Activated CD4-positive, alpha-beta memory T cell treated with anti-CD3 and anti-CD28 coated beads for 36 hours (primary cell): ENCODE measurements at places on chromosomes 1 and 21. TPM values are rescaled to one million over a fixed set of nuclear protein-coding genes. Genes with fewer than 3 reads are reported as not detected.
A peak's percentile ranks its signal among the peaks of the same experiment; 100 is the strongest.

DNA sequence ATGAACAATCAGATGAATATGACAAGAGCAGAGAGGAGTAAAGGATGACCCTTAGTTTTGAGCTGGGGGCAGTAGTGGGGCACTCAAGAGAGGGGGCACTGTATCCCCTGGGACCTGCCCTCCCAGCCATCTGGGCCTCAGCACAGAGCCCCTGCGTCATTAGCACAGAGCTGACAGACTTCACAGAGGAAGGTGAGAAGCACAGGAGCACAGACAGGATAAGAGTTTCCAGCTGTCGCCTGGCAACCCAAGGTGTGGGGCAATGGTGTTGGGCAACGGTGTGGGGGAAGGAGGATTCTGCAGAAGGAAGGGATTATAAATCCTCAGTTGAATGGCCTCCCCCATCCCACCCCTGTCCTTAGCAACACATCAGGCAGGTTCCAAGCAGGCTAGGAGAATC, 30.2 kb downstream of the RAB3B start:
- H3K36me3 ChIP-seq, result no peaks in the 10 kb centered on the region
- no peak overlapping the region for H3K4me3 ChIP-seq
- no peak overlapping the region for H3K27ac ChIP-seq
- no peaks in the 10 kb centered on the region for H3K4me1 ChIP-seq

- H3K36me3 ChIP-seq, result no peaks in the 10 kb centered on the region
- no peak overlapping the region for H3K4me3 ChIP-seq
- peak overlapping the region; percentile 34 for H3K27ac ChIP-seq
- no peaks in the 10 kb centered on the region for H3K27me3 ChIP-seq
- H3K4me1 ChIP-seq, result peaks cover 43% of the 10 kb centered on the region
These were observed 9.7 kb upstream of the UMODL1 start for GRCh38 chr21:42061195-42061985.

- peaks cover 37% of the 10 kb centered on the region for H3K4me1 ChIP-seq
- DNase-seq, result no peak
- no peaks in the 10 kb centered on the region for H3K27me3 ChIP-seq
- no peak overlapping the region for H3K4me3 ChIP-seq
- H3K36me3 ChIP-seq, result peaks cover 4% of the 10 kb centered on the region
These were observed 337.4 kb downstream of the SRGAP2C start for GRCh38 chr1:121522061-121522759.

- no peak overlapping the region for H3K4me3 ChIP-seq
- no peak for DNase-seq
- H3K36me3 ChIP-seq, result no peaks in the 10 kb centered on the region
- H3K27me3 ChIP-seq, result peaks cover 8% of the 10 kb centered on the region
These were observed 4.8 kb upstream of the HES5 start for GRCh38 chr1:2534687-2535441.

The DAB1 gene
- 0.46 TPM for total RNA-seq

DNA sequence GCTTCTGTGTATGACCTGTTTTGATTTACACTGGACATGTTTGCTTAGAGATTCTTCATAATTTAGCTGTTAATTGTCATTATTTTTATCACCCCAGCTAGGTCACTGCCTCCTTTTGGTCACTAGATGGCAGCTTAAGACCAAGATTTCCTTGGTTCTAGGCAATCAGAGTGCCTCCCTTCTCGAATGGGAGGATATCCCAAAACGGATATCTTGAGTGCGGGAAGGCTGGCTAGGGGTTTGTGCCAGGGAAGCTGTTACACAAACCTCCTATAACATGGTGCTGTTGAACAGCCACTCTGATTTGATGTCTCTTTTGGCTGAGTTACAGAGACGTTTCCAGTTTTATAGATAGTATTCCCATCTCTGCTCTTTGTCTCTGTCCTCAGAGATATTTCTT, 283.5 kb downstream of the S1PR1 start:
- no peak overlapping the region for H3K27ac ChIP-seq
- peak; percentile 13 for DNase-seq
- H3K27me3 ChIP-seq, result peaks cover 3% of the 10 kb centered on the region
- H3K4me1 ChIP-seq, result peaks cover 5% of the 10 kb centered on the region
- no peak overlapping the region for H3K4me3 ChIP-seq
- H3K36me3 ChIP-seq, result no peaks in the 10 kb centered on the region

DNA sequence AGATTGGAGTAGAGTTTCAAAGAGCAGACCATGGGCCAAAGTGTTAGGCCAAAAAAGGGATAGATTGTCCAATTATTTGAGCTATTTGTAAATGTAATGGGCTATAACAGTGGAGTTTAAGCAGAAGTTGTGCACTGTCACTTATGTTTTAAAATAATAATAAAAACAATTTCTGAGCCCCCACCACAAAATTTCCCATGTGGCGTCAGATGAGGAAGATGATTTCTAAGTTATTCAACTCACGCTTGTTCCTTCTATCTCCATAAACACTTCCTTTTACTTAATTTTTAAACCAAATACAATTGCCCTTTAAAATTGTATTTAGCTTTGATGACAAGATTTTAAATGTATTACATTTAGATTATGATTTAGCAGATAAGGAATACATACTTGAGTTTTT, 330.0 kb downstream of the PTPRC start:
- no peaks in the 10 kb centered on the region for H3K27me3 ChIP-seq
- H3K4me3 ChIP-seq, result no peak overlapping the region
- peaks cover 13% of the 10 kb centered on the region for H3K4me1 ChIP-seq
- peaks cover 4% of the 10 kb centered on the region for H3K36me3 ChIP-seq
- H3K27ac ChIP-seq, result no peak overlapping the region

DNA sequence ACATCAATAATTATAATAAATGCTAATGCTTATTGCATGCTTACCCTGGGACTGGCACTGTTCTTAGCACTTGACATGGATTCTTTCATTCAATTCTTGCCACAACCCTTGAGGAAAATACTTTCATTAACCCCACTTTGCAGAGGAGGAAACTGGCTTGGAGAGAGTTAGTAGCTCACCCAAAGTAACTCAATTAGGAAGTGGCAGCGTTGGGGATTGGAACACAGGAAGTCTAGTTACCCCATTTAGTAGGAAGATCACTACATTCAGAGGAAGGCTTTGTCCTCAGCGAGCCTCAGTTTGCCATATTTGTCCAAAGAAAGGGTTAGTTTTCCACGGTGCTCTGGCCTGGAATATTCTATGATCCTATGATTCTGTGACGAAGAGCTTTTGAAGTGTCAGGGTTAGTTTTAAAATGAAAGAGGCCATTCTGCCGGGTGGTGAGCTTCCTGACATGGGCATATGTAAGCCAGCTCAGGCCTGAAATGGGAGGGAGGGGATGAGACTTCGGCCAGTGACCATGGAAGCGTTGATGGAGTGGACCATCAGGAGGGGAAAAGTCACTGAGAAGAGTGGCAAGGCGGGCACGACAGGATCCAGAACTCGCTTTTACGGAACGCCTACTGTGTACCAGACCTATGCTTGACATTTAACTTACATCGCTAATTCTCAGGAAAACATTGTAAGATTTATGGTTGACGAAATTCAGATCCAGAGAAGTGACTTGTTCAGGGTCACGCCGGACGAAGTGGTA, 28.2 kb upstream of the EPB41 start:
- no peaks in the 10 kb centered on the region for H3K27me3 ChIP-seq
- peaks cover 1% of the 10 kb centered on the region for H3K36me3 ChIP-seq
- H3K27ac ChIP-seq, result peak overlapping the region; percentile 91
- no peak for DNase-seq
- H3K4me1 ChIP-seq, result peaks cover 55% of the 10 kb centered on the region

GRCh38 chr21:34897828-34898227, 151.3 kb downstream of the RUNX1 start:
- no peaks in the 10 kb centered on the region for H3K27me3 ChIP-seq
- H3K36me3 ChIP-seq, result peaks cover 10% of the 10 kb centered on the region
- peaks cover 55% of the 10 kb centered on the region for H3K4me1 ChIP-seq
- DNase-seq, result peak; percentile 30
- H3K4me3 ChIP-seq, result no peak overlapping the region

The RAB42 gene
- not detected for total RNA-seq

The SIM2 gene
- total RNA-seq, result 1.8 TPM

DNA sequence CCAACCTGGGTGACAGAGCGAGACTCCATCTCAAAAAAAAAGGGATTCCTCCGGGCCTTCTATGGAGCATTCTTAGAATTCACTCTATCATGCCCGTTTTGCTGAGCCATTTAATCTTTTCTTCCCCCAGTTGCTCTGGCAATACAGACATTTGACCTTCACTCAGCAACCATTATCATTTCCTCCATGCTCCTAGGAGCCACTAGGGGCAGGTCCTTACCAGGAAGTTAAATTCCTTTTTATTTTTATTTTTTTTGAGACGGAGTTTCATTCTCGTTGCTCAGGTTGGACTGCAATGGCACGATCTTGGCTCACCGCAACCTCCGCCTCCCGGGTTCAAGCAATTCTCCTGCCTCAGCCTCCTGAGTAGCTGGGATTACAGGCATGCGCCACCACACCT, 9.7 kb upstream of the CGN start:
- DNase-seq, result no peak
- H3K4me1 ChIP-seq, result no peaks in the 10 kb centered on the region
- no peak overlapping the region for H3K27ac ChIP-seq
- H3K27me3 ChIP-seq, result peaks cover 3% of the 10 kb centered on the region
- H3K4me3 ChIP-seq, result no peak overlapping the region
- H3K36me3 ChIP-seq, result no peaks in the 10 kb centered on the region

DNA sequence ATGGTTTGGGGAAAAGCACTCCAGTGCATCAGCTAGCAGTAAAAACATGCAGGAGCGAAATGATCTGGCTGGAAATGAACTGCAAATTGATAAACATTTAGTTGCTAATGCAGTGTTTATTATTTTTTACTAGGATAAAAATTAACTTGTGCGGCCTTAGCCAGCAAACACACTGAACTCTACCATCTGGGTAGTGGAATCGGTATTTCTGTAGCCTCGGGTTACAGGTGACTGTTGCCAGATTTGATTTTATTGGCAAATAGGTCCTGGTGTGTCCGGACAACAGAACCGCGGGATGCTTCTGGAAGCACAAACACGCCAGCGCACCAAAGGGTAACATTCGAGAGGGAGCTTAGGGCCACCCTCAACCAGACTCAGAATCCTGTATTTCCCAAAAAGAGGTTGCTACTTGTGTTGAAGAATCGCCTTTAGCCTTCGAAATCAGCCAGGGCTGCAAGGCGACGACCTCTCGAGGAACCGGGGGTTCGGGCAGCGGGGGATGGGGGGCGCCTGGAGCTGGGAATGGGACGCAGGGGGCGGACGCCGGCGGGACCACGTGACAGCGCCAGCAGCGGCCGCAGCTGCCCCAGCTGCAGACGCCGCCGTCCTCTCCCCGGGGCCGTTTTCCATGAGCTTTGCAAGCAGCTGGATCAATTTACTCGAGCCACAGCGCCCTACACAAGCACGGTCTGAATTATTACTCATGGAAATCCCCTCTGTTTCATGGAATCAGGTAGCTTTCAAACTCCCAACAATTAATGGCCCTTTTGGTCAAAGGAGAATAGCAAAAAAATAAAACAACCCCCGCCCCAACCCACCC, 158.8 kb downstream of the TOMM20 start:
- DNase-seq, result peak; percentile 49
- H3K27me3 ChIP-seq, result no peaks in the 10 kb centered on the region
- H3K27ac ChIP-seq, result peak overlapping the region; percentile 83
- H3K4me3 ChIP-seq, result no peak overlapping the region
- peaks cover 61% of the 10 kb centered on the region for H3K4me1 ChIP-seq

- no peak for DNase-seq
- no peak overlapping the region for H3K4me3 ChIP-seq
- H3K4me1 ChIP-seq, result no peaks in the 10 kb centered on the region
- no peaks in the 10 kb centered on the region for H3K27me3 ChIP-seq
These were observed 47.8 kb upstream of the RGS5 start for GRCh38 chr1:163250382-163250974.

DNA sequence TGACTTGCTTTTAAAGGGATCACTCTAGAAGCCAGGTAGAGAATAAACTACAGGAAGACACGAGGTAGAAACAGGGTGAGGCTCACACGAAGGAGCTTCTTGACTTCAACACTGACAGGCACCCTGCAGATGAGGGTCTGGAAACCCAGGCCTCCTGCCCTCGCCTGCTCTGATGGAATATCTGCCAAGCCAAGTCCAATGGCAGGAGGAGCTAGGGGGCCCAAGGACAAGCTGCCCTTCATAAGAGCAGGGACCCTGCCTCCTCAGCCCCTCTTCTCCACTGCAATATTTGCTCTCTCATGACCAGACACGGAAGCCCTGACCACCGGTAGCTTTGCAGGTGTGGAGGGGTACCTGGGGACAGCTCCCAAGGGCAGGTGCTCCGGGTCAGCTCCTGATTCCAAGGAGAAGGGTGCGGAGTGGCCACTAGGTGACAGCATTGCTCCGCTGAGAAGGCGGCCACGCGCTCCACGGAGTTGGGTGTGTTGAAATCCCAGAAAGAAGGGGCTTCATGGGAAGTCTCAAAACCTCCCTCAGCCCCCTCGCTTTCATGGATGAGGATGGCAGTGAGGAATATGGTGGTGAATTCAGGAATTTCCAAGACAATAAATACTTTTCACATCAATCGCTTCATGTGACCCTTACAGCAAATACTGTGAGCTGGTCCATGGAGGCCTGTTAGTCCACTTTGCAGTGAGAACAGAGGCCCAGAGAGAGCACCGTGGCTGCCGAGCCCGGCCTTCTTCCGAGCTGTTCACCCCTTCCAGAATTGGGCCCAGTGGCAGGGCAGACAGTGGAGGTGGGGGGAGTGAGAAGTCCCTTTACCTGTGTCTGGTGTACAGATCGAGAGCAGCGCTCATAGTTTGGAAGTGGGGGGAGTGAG, 33.2 kb upstream of the PAX7 start:
- DNase-seq, result peak; percentile 66
- no peak overlapping the region for H3K27ac ChIP-seq
- no peaks in the 10 kb centered on the region for H3K36me3 ChIP-seq
- no peak overlapping the region for H3K4me3 ChIP-seq
- H3K4me1 ChIP-seq, result no peaks in the 10 kb centered on the region
- peaks cover 24% of the 10 kb centered on the region for H3K27me3 ChIP-seq

DNA sequence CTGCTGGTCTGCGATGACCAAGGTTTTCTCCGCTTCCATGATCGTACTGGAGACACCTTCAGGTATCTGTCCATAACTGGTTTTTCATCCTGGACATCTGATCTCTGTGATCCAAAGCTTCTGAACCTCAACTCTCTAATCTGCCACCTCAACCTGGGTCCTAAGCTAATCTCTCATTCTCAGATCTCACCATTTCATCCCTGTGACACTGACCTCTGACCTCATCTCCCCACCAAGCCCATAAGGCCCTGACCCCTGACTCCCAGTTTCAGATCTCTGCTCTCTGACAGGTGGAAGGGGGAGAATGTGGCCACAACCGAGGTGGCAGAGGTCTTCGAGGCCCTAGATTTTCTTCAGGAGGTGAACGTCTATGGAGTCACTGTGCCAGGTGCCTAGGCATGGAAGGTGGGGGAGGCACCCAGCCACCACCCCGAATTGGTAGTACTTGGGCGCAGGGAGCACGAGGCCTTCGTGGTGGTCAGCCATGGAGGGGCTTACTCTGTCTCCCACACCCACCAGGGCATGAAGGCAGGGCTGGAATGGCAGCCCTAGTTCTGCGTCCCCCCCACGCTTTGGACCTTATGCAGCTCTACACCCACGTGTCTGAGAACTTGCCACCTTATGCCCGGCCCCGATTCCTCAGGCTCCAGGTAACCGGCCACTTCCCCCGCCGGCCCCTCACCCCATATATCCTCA, 3.8 kb downstream of the SLC27A3 start:
- no peak overlapping the region for H3K27ac ChIP-seq
- peaks cover 16% of the 10 kb centered on the region for H3K4me1 ChIP-seq
- DNase-seq, result no peak
- H3K4me3 ChIP-seq, result no peak overlapping the region
- no peaks in the 10 kb centered on the region for H3K36me3 ChIP-seq
- no peaks in the 10 kb centered on the region for H3K27me3 ChIP-seq

- no peak overlapping the region for H3K4me3 ChIP-seq
- H3K27me3 ChIP-seq, result peaks cover 1% of the 10 kb centered on the region
- H3K4me1 ChIP-seq, result no peaks in the 10 kb centered on the region
- DNase-seq, result no peak
- no peaks in the 10 kb centered on the region for H3K36me3 ChIP-seq
- H3K27ac ChIP-seq, result no peak overlapping the region
These were observed 120.4 kb downstream of the WDR3 start for GRCh38 chr1:118049981-118050380.
